ENCODE measurements at places on chromosomes 1 and 21.
A peak's percentile ranks its signal among the peaks of the same experiment; 100 is the strongest.

DNA sequence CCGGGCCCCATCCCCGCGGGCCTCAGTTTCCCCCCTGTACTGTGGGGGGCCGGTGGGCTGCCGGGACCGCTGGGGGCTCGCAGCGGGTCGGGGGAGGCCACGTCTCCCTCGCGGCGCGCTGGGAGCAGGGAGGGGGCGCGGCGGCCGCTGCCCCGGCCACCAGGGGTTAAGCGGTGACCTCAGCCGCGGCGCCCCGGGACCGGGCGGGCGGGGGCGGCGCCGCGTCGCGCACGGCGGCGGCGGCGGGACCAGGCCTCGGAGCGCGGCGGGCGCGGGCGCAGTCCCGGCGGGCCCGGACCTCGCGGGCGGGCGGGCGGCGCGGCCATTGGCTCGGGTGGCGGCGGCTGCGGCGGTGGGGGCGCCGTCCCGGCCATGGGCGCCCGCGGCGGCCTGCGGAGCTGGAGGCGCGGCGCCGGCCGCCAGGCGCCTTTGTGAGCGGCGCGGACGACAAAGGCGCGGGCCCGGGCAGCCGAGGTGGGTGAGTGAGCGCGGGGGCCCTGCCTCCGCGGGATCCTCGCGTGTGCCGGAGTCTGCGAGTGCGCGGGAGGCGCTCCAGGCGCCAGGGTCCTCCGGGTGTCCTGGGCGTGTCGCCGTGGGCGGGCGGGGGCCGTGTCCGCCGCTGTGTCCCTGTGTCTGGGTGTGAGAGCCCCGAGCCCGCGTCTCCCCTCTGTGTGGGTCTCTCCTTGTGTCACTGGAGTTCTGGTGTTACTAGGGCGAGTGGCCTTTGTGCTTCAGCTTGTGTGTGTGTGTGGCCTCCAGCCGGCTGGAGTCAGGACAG is at the start of gene ARHGEF10L:
ARHGEF10L (plus strand) TSS at position 222 of the 778 bp plus-strand sequence. CDS start 40,898 bp downstream, outside the sequence.
- peak; percentile 61 for DNase-seq

- DNase-seq = no peak
Observed at GRCh38 chr1:197572169-197572568, 203.1 kb downstream of the DENND1B start.

DNA sequence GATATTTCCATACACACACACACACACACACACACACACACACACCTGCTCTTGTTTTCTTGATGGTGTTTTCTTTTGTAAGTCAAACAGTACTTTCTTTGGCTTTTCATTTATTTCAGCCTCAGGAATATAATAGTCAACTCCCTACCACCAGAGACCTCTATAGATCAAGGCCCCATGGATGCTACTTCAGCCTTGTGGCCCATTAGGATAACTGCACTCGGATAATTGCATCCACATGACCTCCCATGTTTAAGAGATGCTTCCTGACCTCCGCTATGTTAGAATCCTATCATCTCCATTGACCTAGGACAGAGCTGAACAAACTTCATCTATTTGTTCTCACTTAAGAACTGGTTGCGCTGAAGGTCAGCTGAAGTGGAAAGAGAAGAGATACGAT is 1094.0 kb upstream of the B3GALT2 start:
- no peak for DNase-seq

DNA sequence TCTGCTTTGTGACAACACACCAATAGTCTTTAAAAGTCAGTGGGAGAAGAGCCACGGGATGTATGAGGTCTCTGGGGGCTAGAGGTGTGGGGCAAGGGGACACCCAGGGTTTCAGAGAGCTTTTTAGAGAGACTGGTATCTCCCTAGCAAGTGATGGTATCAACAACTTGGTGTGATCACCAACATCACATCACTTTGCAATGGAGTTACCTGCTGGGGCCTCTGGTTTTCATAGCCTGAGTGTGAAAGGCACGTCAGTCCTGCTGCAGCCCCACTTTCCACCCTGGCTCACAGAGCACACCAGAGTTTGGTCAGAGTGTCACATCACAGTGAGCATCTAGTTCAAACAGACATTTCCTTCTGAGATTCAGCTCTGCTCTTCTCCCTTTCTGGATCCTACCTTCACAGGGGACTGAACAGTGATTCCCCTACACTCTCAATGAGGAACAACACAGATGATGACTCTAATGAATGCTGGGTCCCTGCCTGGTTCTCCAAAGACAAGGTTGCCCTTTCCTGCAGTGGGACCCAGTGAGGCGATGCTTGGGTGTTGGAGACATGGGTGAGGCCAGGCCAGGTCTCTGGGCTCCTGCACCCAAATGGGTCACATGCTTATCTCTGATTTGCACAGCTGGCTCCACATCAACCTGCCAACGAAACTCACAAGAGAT is 2.0 kb upstream of the MAN1C1 start:
- no peak for DNase-seq

GRCh38 chr1:202578001-202578504 is 132.2 kb downstream of the SYT2 start:
- DNase-seq = no peak

GRCh38 chr1:114010433-114011184 is 31.3 kb downstream of the OLFML3 start:
- DNase-seq = no peak

GRCh38 chr21:34018185-34018584 is 55.2 kb upstream of the MRPS6 start:
- DNase-seq = no peak

GRCh38 chr1:244235157-244235556 is 184.1 kb downstream of the ZBTB18 start:
- DNase-seq = no peak

- DNase-seq = peak; percentile 73
Observed at GRCh38 chr1:63773815-63774616, at the start of gene ROR1. ROR1 (plus strand) TSS chr1:63774017.

DNA sequence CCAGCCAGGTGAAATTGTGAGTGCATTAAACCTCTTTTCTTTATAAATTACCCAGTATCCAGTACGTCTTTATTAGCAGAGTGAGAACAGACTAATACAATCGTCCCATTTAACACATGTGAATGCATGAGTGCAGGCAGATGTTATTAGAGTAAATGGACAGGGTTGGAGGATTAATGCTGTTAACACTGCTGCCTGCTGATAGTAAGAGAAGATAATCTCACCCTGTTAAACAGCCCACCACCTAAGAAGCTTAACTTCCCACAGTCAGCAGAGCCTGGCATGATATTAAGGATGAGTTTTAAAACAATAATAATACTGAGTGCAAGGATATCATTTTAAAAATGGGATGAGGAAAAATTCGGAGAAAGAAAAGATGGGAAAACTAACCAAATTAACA is 181.4 kb upstream of the LHX8 start:
- no peak for DNase-seq

DNA sequence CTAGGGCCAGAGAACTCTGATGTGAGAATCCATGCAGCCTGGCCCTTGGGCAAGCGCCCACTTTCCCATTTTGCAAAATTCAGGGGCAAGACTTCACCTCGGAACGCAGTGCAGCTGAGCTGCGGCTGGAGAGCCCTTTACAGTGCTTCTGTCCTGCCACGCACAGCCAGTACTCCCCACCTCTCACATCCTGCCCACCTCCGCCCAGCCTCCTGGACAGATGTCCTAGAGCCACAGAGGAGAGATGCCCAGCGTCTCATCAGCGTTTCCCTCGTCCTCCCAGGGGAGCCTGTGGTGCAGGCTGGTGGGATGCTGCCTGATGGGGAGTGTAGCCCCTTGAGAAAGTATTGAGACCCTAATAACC is 29.6 kb downstream of the RUNX3 start:
- DNase-seq = no peak

- DNase-seq = no peak
Observed at GRCh38 chr1:4219826-4220225, 319.8 kb upstream of the C1orf174 start.

GRCh38 chr1:181630398-181630797 is 147.1 kb downstream of the CACNA1E start:
- no peak for DNase-seq

DNA sequence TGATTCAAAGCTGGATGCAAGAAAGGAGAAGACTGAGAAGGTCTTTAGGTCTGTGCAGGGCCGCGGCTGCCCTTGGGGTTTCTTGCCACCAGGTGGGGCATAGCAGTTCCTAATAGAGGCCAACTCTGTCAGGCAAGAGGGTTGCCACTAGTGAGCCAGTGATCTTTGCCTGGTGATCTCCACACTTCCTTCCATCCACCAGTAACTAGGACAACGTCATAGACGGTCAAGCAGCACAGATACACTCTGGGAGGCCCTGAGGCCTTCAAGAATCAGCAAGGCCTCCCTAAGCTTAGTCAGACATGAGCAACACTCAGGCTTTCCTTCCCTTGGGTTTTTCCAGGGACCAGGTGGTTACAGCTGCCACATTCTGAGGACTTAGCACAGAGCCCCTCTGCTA is 32.9 kb upstream of the ATP2B4 start:
- no peak for DNase-seq

- DNase-seq = no peak
Observed at GRCh38 chr1:55572878-55573734, 357.9 kb upstream of the USP24 start.

- DNase-seq = no peak
Observed at GRCh38 chr1:6911974-6912373, 126.7 kb downstream of the CAMTA1 start.

DNA sequence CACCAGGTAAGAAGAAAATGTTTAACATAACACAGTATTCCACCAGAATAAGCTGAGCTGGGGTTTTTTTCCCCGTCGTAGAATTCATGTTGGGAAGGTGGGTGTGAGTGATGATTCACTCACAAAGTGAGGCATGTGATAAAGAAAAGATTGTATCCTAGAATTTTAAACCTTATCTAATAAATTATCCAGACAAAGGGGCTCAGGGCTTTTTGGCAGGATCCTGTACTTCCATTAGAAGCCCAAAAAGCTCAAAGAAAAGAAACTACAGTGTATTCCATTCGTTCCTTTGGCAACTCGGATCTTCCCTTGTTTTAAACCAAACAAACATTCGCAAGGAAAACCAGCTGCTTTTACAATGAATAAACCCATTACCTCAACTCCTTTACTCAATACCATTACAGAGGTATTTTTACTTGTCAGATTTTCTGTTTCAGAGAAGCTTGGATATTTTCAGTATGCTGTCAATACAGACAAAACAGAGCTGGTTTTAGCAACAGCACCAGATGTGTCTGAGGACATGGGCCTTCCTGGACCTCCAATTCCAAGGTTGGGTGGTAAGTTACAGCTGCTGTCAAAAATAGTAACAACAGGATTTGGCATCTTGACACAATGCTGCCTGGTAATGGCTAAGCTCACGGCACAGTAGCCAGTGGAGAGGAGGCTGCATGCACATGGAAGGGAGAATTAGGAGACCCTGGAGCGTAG is 159.9 kb upstream of the RUNX1 start:
- DNase-seq = no peak

DNA sequence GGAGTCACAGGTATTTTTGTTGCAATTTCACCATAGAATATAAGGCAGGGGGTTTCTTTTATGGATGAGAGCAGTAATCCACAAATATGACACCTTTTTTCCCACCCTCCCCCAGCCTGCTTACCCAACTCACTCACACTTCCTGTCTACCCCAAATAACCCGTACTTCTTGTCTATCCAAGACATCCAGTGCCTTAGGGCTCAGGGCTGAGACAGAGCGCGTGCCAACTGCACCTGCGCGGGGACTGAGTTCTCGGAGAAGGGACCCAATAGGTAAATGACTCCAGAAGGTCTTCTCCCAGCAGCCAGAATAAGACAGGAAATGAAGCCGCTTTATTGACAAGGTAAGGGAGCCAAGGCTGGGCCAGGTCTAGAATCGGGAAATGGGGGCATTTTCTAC is 369.1 kb downstream of the SIPA1L2 start:
- no peak for DNase-seq

- DNase-seq = no peak
Observed at GRCh38 chr1:30933874-30934252, 25.3 kb upstream of the SDC3 start.

- no peak for DNase-seq
Observed at GRCh38 chr1:78958711-78959110, 47.8 kb downstream of the ADGRL4 start.

GRCh38 chr1:9600861-9601834 is 12.4 kb downstream of the TMEM201 start:
- no peak for DNase-seq

DNA sequence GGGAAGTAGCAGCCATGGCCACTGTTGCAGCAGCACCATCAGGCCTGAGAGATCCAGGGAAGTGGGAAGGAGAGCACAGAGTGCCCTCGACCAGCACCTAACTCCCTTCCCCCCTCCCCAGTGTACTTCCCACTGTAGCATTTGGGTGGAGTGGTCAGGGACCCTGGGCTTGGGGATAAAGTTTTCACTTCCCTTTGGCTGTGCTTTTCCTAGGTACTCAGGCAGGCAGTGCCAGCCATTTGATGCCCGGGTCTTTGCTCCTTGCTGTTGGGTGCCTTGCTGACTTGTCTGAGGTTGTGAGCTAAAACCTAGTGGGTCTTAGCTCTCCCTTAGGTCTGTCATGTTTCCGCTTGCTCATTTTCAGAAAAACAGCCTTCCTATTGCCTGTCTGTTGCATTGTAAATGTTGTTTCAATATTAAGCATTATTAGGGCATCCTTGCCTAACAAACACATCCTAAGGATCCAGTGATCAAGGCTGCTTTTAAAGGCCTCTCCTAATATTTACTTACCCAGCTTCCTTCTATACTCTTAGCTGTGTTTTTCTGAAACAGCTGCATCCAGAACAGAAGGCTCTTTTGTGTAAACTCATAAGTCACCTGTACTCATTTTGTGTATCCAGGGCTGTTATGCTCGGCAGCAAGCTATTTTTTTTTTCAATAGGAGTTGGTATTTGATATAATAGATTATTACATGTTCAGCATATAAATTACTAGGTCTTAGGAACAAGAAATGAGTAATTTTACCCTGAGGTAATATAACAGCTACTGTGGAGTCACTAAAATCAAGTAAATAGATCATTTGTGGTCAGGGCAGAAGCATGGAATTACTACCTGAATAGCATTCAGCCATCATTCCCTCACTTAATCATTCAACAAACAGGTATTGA is 418.6 kb upstream of the PROX1 start:
- no peak for DNase-seq

DNA sequence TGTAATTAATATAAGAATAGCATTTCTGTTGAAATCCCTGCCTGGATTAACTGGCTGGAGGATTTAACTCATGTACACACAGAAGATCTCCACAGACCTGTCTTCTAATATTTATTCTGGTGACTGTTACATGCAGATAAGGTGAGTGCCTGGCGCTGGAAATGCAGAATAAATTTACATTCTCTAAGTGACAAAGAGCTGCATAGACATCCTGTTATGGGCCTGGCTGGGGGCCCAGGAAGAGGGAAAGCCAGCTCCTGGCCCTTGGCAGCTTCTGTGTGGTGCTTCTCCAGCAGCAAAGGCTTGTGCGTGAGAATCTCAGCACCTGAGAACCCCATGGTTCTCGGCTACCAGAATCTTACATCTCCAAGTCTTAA is 446.6 kb downstream of the PTPRU start:
- no peak for DNase-seq

GRCh38 chr1:44820328-44821239 is 12.3 kb downstream of the BTBD19 start:
- DNase-seq = no peak

GRCh38 chr1:24156542-24157260 is 13.8 kb upstream of the IL22RA1 start:
- no peak for DNase-seq

GRCh38 chr21:30306884-30307283 is 13.2 kb downstream of the KRTAP26-1 start:
- no peak for DNase-seq

GRCh38 chr1:211420389-211420788 is 71.6 kb downstream of the RD3 start:
- no peak for DNase-seq

- DNase-seq = no peak
Observed at GRCh38 chr21:37372951-37373350, 6.4 kb downstream of the DYRK1A start.

GRCh38 chr21:38496224-38496623 is 2.1 kb downstream of the ERG start:
- no peak for DNase-seq

GRCh38 chr1:157992031-157992832 is 1.2 kb upstream of the KIRREL1 start:
- DNase-seq = peak; percentile 48
